ENCODE measurements at places on chromosomes 3 and 15. TPM values are rescaled to one million over a fixed set of nuclear protein-coding genes. Genes with fewer than 3 reads are reported as not detected.

Gene NR2E3
- not detected for total RNA-seq

Gene THAP10
- total RNA-seq: 5.6 TPM

Gene IL12A
- 0.60 TPM for total RNA-seq

Gene PEAK1
- total RNA-seq: 75.2 TPM

DNA sequence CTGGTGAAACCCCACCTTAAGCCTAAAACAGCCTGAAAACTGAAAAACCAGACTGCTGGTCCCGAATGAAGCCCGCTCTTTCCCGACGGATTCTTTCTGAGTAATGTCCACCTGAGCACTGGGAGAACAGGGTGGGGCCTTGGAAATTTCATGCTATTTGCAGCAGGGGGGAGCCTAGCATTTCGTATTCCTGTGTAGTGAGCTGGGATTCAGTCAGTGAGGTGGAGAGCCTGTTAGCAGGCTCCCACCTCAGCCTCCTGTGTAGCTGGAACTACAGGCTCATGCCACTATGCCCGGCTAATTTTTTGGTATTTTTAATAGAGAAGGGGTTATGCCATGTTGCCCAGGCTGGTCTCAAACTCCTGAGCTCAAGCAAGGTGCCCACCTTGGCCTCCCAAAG is 74.7 kb downstream of the CMTM8 start:
- no peak for DNase-seq
- H3K36me3 ChIP-seq: no peaks in the 10 kb centered on the region
- no peak overlapping the region for H3K4me3 ChIP-seq
- H3K27me3 ChIP-seq: no peaks in the 10 kb centered on the region
- no peak overlapping the region for H3K27ac ChIP-seq

DNA sequence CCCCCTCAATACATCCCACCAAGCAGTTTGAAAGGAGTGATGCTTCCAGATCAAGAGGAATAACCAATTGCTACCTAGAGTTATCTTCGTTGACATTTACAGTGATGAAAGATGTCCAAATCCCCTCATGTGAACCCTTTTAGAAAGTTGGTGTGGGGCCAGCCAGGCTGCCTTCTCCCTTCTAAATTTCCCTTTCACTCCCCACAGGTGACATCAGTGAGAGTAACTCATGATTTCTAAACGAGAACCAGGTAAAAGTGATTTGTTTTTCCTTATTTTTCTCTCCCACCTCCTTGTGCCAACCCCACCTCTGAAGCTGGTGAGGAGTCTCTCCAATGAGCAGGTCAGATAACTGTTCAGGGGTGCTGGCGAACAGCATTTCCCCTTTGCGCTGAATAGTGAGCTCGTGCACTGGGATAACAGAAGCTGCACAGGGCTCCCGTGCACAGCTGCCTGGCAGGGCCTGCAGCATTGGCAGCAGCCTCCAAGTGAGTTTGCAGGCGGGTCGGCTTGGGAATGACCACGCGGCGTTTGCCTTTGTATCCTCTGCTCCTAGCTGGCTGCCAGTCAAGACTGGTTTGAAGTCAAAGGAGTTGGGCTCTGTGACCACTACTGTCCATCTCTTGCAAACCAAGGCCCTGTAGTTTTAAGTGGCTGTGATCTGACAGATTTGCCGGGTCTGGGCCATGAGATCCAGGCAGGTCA is 70.2 kb upstream of the CORO2B start:
- no peak for DNase-seq
- H3K27me3 ChIP-seq: no peaks in the 10 kb centered on the region
- no peak overlapping the region for H3K4me3 ChIP-seq

DNA sequence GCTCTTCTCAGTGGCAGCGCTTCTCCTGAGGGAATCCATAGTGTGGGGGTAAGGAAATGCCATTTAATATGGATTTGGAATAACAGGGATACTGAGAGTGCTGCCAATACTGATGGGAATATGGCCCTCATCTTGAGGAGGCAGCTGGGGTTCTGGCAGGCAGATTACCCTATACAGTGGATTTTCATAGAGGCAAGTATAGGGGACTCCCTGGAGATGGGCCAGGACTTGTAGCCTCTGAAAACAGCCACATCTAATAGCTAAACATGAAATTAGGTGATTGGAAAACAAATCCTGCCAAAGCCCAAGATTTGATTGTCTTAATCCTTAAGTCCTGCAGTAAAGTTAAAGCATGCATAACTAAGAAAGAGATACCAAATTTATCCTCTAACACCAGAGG is 30.9 kb downstream of the DPH3 start:
- peaks cover 20% of the 10 kb centered on the region for H3K4me1 ChIP-seq
- H3K27ac ChIP-seq: no peak overlapping the region
- no peaks in the 10 kb centered on the region for H3K36me3 ChIP-seq
- no peak overlapping the region for H3K4me3 ChIP-seq
- no peak for DNase-seq

DNA sequence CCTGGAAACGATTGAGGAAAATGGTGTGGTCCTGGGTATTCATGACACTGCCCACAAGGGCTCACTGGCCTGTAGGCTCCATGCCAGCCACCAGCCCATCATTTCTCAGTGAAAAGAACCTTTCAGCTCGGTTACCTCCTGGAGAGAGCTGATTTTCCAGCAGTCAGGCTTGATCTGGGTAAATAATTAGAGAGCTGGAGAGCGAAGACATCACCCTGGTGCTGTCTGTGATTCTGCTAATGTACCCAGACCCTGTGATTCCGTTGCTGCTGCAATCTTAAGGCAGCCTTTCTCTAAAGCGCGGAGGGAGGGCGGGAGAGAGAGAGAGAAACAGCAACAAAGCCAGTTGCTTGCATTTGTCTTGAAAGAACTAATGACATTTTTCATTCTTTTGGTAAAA is 221.9 kb upstream of the TOPAZ1 start:
- peaks cover 11% of the 10 kb centered on the region for H3K4me1 ChIP-seq
- no peak overlapping the region for H3K4me3 ChIP-seq
- H3K27ac ChIP-seq: no peak overlapping the region
- peaks cover 79% of the 10 kb centered on the region for H3K27me3 ChIP-seq
- DNase-seq: no peak

GRCh38 chr15:55522742-55523450 is 14.9 kb upstream of the DNAAF4 start:
- H3K4me1 ChIP-seq: no peaks in the 10 kb centered on the region
- H3K4me3 ChIP-seq: no peak overlapping the region
- no peaks in the 10 kb centered on the region for H3K36me3 ChIP-seq
- H3K27me3 ChIP-seq: peaks cover 28% of the 10 kb centered on the region
- no peak for DNase-seq
- H3K27ac ChIP-seq: no peak overlapping the region

- H3K27ac ChIP-seq: no peak overlapping the region
- H3K36me3 ChIP-seq: peaks cover 61% of the 10 kb centered on the region
- no peak overlapping the region for H3K4me3 ChIP-seq
- no peaks in the 10 kb centered on the region for H3K27me3 ChIP-seq
- DNase-seq: no peak
- no peaks in the 10 kb centered on the region for H3K4me1 ChIP-seq
Measured at GRCh38 chr3:64518950-64519349, 168.8 kb downstream of the ADAMTS9 start.

DNA sequence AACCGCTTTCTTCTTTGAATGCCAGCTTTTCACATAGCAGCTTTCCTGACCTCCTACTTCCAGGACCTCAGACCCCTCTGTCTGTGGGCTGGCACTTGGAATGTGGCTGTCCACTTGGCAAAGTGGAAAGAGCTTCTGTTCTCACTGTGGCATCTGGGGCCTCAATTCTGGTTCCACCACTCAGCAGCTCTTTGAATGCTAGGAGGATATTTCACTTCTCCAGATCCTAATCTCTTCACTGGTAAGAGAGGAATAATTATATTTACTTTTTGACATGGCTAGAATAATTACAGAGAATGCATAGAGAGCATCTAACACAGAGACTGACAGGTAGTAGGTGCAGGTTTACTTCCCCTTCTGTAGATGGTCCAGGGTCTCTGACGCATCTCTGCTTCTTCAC is 405.9 kb downstream of the LPP start:
- H3K4me3 ChIP-seq: no peak overlapping the region
- no peak overlapping the region for H3K27ac ChIP-seq
- no peaks in the 10 kb centered on the region for H3K36me3 ChIP-seq
- no peaks in the 10 kb centered on the region for H3K27me3 ChIP-seq
- DNase-seq: no peak
- peaks cover 39% of the 10 kb centered on the region for H3K4me1 ChIP-seq

- no peak for DNase-seq
- H3K4me3 ChIP-seq: no peak overlapping the region
- no peak overlapping the region for H3K27ac ChIP-seq
- H3K4me1 ChIP-seq: peaks cover 83% of the 10 kb centered on the region
Measured at GRCh38 chr3:42151596-42152168, 60.5 kb downstream of the TRAK1 start.

DNA sequence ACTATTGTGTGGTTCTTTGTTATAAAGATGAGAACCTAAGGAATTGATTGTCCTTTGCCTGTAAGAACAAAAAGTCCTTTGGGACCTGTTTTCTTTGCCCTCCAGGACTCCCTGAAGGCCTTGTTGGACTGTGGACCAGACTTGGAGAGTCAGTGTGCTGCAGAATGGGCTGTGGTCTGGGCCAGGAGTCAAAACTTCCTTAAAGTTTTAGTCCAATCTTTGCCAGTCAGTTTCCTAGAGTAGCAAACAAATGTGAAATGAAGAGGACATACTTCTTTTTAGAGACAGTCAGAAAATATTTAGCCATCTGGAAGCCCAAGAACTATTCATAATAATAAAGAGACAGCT is 45.4 kb downstream of the PDE8A start:
- H3K4me1 ChIP-seq: peaks cover 84% of the 10 kb centered on the region
- H3K27ac ChIP-seq: peak overlapping the region; percentile 62
- no peak overlapping the region for H3K4me3 ChIP-seq
- no peak for DNase-seq

DNA sequence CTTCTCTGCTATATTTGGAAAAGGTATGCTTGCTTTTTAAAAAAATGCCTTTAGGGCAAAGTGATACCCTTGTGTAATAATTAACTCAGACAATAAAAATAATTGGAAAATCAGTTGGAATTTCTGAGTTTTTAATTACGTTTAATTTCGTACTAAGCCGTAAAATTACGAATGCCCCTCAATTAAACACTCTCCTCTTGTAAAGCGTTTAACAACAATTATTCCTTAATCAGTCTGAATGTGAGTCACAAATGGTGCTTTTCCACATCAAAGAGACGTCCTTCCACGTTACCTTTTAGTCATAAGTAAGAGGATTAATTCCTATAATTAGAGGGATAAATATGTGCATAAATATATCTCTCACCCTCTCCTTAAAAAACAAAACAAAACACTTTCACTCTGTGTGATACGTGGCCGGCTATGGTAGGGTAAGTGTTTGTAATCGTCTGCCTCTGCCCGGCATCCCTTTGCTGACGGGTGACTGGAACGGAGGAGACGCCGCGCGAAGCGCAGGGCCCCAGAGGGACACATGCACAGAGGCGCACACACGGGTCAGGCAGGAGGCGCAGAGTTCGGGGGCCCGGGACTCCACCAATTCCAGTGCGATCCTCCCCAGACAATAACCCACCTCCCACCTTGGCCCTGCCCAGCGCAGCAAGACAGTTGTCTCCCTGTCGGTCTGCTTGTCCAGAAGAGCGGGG is 9.7 kb upstream of the MEIS2 start:
- no peaks in the 10 kb centered on the region for H3K36me3 ChIP-seq
- peak overlapping the region; percentile 66 for H3K4me3 ChIP-seq
- H3K27me3 ChIP-seq: peaks cover 54% of the 10 kb centered on the region
- peak overlapping the region; percentile 97 for H3K27ac ChIP-seq
- DNase-seq: peak; percentile 61

DNA sequence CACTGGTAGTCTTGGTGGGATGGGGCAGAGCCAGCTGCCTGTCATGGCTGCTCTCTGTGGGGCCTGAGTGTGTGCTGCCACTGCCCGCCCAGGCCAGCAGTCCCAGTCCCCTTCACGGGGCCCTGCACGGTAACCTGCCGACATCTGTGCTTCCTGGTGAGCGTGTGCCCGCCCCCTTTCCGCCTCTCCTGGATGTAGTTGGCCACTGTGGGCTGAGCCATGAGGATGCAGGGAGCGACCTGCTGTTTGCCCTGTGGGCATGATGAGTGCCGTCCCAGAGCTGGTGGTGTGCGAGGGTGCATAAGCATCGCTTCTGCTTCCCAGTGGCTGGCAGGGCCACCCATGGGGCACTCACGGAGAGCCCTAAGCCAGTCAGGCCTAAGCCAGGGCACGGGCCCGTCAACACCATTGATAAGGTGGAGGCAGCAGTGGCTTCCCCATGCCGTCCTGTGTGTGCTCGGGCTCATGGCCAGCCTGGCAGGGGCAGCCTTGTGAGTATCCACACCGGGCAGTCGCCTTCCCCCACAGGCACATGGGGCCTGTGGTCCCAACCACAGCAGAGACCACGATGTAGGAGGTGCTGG is 14.6 kb downstream of the PLXNA1 start:
- no peaks in the 10 kb centered on the region for H3K36me3 ChIP-seq
- H3K4me1 ChIP-seq: peaks cover 91% of the 10 kb centered on the region
- no peaks in the 10 kb centered on the region for H3K27me3 ChIP-seq
- DNase-seq: peak; percentile 64

DNA sequence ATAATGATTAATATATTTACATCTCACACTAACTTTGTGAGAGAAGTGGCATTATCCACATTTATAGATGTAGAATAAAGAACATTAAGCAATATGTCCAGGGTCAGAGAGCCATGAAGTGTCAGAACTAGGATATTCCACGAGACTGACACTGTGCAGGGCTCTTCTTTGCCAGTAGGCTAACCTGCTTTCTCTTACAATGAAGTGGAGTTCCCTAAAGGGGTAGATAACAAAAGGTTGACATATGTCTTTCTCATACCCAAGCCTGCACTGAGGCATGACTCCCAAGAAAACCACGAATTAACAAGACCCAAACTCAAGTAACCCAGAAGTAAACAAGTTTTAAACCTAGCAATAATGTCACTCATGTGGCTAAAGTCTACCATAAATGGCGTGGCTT is 191.5 kb upstream of the SLC2A2 start:
- H3K4me3 ChIP-seq: no peak overlapping the region
- no peak overlapping the region for H3K27ac ChIP-seq
- no peak for DNase-seq
- no peaks in the 10 kb centered on the region for H3K27me3 ChIP-seq

GRCh38 chr15:85609492-85609891 is 185.2 kb downstream of the KLHL25 start:
- DNase-seq: no peak
- peaks cover 3% of the 10 kb centered on the region for H3K36me3 ChIP-seq
- H3K4me3 ChIP-seq: no peak overlapping the region
- H3K27me3 ChIP-seq: no peaks in the 10 kb centered on the region
- H3K4me1 ChIP-seq: peaks cover 75% of the 10 kb centered on the region

All from left ventricle myocardium inferior (tissue), 1 donor.